GM04504 (cell line): ENCODE measurements at places on chromosomes 7 and 10.

- no peak for DNase-seq
Observed at GRCh38 chr7:148867596-148868377, 16.3 kb downstream of the EZH2 start.

- no peak for DNase-seq
Observed at GRCh38 chr10:30057894-30058556, 1.4 kb downstream of the JCAD start.

- peak; percentile 53 for DNase-seq
Observed at GRCh38 chr10:454860-455259, 234.6 kb downstream of the DIP2C start.

- no peak for DNase-seq
Observed at GRCh38 chr10:43000651-43001426, 76.0 kb upstream of the RET start.

DNA sequence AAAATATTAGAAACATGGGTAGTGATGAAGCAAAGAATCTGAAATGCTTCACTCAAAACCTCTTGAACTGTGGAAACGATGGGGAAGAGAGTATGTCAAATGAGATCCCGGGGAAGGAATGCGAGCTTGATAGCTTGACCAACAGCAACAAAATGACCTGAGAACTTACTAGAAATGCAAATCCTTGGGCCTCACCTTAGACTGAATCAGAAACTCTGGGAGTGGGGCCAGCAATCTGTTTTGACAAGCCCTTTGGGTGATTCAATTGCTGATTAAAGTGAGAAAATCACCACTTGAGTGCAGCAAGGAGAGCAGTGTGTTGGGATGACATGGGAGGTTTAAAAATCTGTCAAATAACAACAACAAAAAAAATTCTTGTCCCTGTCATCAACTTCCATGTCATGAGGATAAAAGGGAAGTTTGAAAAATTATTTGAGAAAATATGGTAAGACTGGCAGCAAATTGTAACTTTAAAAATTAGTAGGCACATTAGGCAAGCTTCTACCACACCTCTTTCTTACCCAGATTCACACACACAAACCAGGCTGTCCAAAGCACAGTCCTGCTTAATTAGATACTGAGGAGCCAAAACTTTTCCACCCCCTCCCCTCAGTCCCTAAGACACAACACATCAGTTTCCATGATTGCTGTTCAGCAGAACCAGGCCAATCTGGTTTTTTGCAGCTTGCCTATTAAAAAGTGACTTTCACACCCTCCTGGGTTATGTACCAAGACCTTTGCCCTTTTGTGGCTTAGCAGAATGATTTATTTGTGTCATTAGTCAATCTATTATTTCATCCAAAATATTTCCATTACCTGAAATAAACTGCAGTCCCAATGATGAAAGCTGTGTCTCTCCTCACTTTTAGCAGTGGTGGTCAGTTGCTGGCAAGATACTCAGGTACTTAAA, 15.6 kb downstream of the CALCR start:
- DNase-seq: no peak

- DNase-seq: no peak
Observed at GRCh38 chr10:31477584-31477983, 158.6 kb downstream of the ZEB1 start.

DNA sequence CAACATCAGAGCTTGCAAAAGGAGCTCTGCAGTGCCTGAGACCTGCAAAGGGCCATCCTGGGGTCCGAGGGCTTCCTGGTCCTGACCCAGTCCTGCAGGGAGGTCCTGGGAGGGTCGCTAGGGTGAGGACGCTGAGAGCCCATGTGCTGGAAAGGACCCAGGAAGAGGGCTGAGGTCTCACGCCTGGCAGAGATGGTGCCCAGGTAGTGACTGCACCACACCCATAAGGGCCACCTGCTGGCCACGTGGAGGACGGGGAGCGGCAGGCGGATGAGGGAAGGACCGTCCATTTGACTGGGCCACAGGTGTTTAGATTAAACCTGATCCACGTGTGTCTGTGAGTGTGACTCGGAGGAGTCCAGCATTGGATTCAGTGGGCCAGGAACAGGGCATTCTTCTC, 392.8 kb downstream of the DNAJB6 start:
- no peak for DNase-seq

DNA sequence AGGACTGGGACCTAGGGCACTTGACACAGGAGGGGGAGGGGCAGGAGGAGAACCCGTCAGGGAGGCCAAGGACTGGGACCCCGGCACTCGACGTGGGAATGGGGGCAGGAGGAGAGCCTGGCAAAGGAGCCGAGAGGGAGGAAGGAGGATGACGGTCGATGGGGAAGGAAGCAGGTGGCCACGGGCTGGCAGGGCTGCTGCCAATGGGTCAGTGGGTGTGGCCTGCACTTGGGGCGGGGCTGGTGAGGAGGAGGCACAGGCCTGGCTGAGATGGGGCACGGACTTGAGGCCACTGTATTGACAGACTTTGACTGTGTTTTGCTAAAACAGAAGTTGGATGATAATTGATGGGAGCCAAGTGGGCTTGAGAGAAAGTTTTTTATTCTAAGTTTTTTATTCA, 68.9 kb downstream of the RBM33 start:
- DNase-seq: no peak

DNA sequence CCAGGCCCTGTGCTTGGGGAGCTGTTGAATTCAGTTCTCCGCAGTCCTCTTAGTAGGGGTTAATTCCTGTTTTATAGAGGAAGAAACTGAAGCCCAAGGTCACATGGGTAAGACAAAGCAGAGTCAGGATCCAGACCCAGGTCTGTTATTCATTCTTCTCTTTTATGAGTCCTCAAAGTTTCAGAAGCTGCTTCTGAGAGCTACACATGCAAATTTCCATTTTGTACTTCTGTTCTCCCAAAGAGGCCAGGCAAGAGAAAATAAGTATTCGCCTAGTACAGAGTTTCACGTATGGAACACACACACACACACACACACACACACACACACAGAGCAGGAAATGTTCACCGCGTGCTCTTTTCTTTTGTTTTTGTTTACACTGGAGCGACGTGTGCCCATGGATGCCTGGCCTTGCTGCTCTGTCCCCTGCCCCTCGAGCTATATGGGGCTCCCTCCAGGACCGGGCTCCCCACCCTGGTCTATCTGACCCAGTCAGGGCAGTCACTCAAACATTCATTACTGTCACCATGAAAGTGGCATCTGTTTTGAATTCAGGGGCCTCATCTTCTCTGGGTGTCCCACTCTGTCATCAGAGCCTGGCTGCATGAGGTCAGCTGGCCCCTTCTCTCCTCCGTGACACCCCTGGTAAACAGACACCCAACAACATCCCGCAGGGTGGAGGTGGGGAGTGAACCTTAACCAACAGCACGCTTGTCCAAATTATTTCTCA, 84.4 kb downstream of the TNS3 start:
- no peak for DNase-seq

DNA sequence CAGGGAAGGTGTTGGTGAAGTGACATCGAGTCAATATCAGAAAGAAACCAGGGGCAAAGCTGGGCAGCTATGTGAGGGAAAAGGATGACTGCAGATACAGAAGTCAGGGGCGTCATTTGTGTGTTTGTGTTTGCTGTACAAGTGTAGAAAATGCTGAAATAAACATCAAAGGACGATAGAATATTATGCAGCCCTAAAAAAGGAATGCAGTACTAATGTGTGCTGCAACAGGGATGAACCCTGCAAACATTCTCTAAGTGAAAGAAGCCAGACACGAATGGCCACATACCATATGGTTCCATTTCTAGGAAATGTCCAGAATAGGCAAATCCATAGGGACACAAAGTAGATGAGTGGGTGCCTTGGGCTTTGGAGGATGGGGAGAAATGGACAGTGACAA, 133.9 kb downstream of the PRPF18 start:
- no peak for DNase-seq

GRCh38 chr10:77180104-77180503, 457.5 kb downstream of the KCNMA1 start:
- DNase-seq: no peak

DNA sequence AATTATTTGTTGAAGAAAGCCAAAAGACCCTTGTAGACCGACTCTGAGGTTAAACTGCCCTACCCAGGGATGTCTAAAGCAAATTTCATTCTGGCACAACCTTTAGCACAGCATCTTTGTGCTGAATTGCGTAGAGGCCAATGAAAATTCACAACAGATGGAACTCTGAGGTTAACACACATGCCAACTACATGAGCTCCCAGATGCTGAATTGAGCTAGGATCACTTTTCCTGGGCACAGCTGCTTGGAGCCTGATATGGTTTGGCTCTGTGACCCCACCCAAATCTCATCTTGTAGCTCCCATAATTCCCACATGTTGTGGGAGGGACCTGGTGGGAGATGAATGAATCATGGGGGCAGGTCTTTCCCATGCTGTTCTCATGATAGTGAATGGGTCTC, 158.0 kb upstream of the PTN start:
- DNase-seq: no peak

DNA sequence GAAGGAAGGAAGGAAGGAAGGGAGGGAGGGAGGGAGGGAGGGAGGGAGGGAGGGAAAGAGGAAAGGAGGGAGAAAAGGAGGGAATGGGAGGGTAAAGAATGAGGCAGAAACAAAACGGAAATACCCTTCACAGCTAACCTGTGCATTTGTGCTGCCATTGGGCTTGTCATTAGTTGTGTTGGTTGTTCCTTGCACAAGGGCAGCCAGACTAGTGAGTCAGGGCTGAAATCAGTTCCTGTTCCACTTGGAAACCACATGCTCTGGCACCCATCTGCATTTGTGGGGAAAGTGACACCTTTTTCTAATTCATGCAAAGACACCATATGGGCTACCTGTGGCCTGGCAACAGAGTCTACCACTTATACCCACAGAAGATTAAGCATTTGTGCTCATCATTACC, 1004.0 kb upstream of the C7orf33 start:
- DNase-seq: no peak

DNA sequence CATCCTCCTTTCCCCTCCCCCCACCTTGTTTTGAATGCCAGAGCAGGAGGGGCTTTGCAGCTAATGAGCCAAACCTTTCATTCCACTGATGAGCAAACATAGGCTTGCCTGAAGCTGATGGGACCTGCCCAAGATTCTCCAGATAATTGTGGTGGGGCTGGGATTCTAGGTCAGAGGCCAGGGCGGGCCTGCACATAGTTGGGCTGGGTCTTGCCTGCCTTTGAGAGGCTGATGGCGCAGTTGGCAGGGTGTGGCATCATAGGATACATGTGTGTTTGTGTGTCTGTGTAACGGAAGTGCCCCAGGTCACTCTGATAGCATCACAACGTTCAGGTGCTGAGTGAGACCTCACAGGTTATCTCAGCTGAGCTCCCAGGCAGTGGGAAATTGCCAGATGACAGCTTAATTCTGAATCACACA, 22.9 kb downstream of the BTBD16 start:
- DNase-seq: no peak

- no peak for DNase-seq
Observed at GRCh38 chr10:35415505-35415904, 79.2 kb downstream of the CCNY start.

GRCh38 chr7:78039790-78040776, 241.5 kb downstream of the PHTF2 start:
- DNase-seq: no peak

- DNase-seq: no peak
Observed at GRCh38 chr10:96360331-96360730, 1.5 kb upstream of the OPALIN start.

GRCh38 chr10:104322416-104322782, 15.9 kb downstream of the ITPRIP start:
- no peak for DNase-seq

DNA sequence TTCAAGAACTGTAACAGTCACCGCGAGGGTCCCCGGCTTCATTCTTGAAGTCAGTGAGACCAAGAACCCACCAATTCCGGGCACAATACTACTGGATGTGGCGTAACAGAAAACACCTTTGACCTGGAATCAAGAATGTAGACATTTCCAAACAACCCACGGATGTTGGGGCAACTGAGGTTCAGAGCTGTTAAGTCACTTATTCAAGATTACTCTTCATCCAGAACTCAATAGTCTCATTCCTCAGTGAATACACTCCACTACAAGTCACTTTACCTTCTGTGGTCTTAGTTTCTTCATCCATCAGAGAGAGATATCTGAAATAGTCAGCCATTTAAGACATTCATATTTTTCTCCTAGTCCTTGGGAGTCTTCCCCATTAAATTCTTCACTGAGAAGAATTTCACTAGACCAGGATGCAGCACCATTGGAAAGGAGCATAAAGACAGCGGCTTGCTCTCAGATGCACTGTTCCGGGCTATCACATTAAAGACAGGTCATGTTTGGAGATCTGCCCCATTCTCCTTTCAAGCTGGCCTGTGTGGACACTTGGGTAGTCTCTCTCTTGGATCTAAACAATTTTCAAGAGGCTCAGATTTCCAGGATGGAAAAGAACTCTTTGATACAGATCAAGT, 32.3 kb upstream of the ARID5B start:
- no peak for DNase-seq

DNA sequence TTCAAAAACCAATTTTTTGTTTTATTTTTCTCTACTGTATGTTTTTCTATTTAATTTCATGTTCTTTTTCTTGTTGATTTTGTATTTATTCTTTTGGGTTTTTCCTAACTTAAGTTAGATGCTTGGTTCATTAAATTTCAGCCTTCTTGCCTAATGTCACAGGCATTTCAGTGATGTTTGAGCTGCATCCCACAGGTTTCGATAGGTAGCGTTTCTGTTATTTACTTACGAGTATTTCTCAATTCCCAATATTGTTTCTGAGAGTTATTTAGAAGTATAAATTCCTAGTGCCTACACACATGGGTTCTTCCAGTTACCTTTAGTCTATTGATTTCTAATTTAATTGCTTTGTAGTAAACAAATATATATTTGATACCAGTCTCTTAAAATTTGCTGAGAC, 18.2 kb downstream of the PROSER2 start:
- DNase-seq: no peak

DNA sequence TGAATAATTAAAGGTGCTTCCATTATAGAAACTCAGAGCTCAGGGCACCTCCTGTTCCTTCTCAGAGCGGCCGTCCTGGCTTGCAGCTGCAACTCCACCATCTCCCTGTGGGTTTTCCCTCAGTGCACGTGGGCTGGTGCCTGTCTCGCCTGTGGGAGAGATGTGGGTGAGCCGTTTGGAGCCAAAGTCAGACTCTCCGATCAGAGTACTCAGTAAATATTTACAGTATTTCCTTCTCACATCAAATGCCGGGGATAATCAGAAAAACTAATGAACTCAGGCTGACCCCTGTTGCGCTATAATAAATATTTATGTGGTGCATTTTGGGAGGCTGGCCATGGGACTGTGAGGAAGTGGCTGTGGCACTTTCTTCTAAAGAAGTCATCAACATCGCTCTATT, 155.8 kb upstream of the HABP2 start:
- no peak for DNase-seq

GRCh38 chr7:21089653-21090052, 303.0 kb upstream of the SP8 start:
- DNase-seq: no peak

DNA sequence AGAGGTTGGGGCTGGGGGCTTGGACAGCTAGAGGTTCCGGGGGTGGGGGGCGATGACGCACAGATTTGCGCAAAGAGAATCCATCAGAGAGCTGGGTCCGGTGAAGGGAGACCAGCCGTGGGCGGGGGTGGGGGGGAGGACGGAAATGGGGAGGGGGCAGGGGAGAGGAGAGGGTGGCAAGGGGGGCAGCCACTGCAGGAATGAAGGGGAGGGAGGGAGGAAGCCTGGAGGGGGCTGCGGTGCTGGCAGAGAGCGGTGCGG, 1.2 kb upstream of the VGF start:
- DNase-seq: no peak
